ENCODE measurements at places on chromosomes 5 and 9. TPM values are rescaled to one million over a fixed set of nuclear protein-coding genes. Genes with fewer than 3 reads are reported as not detected.

Gene PDE6A
- 3.7 TPM for polyA plus RNA-seq

Gene SPATA9
- polyA plus RNA-seq: 0.17 TPM

Gene PRSS3
- 1.5 TPM for polyA plus RNA-seq

Gene PCDHAC2
- polyA plus RNA-seq: 6.4 TPM

Gene CSF2
- polyA plus RNA-seq: not detected

Gene SLC34A3
- 4.7 TPM for polyA plus RNA-seq

Gene TRIP13
- 9.2 TPM for polyA plus RNA-seq

Gene WDR38
- polyA plus RNA-seq: not detected

Gene MARCHF11
- not detected for polyA plus RNA-seq

Gene TMEM171
- 2.0 TPM for polyA plus RNA-seq

Gene EIF4EBP3
- polyA plus RNA-seq: 6.6 TPM

Gene PPP3R2
- polyA plus RNA-seq: not detected

Gene PCDHB4
- 0.29 TPM for polyA plus RNA-seq

Measured in hepatocyte (in vitro differentiated cells).